ENCODE measurements at places on chromosomes 2 and 18. TPM values are rescaled to one million over a fixed set of nuclear protein-coding genes. Genes with fewer than 3 reads are reported as not detected.

The FBXO41 gene
- total RNA-seq = 0.97 TPM

The ALPI gene
- not detected for total RNA-seq

The CENPO gene
- 9.6 TPM for total RNA-seq

The DSC3 gene
- total RNA-seq = 0.51 TPM

The FMNL2 gene
- 81.4 TPM for total RNA-seq

DNA sequence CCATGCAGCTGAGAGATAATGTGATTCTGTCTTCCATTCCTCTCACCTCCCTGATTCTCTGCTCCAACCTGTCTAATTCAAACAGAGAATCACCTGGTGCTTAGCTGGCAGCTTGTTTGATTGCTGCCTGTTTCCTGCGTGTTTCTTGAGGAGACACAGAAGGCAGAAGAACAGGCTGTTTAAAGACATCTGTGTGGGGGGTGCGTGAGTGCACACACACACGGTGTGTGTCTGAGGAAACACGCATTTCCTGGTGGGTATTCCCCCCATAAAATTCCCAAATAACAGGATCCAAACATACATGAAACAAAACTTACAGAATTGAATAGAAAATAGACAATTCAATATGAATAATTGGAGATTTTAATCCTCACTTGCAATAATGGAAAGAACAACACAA, 29.3 kb upstream of the CRIM1 start:
- DNase-seq = no peak
- no peaks in the 10 kb centered on the region for H3K36me3 ChIP-seq
- H3K4me3 ChIP-seq = no peak overlapping the region
- no peak overlapping the region for H3K27ac ChIP-seq

DNA sequence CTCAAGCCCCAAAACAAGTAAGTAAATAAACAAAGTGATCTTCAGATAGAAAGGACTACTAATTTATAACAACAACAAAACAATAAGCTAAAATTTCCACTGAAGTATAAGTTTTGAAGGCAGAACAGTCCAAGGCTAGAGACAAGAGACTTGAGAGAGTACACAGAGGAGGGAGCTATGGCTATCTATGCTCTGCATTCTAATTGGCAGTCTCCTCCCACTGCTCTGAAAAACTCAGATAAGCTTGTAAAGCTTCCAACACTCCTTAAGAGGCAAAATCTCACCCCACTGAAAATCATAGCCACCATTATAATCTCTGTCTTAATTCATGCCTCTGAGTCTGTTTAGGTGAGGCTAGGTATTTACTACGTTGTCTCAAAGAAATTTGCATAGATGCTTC, 714.6 kb upstream of the LRATD1 start:
- H3K36me3 ChIP-seq = no peaks in the 10 kb centered on the region
- no peak overlapping the region for H3K4me3 ChIP-seq
- H3K4me1 ChIP-seq = no peaks in the 10 kb centered on the region
- DNase-seq = no peak

- peak overlapping the region; percentile 88 for H3K27ac ChIP-seq
- no peaks in the 10 kb centered on the region for H3K27me3 ChIP-seq
- H3K36me3 ChIP-seq = no peaks in the 10 kb centered on the region
- H3K4me3 ChIP-seq = peak overlapping the region; percentile 95
Measured at GRCh38 chr2:162344617-162344950, 652 bp downstream of the GCA start.

DNA sequence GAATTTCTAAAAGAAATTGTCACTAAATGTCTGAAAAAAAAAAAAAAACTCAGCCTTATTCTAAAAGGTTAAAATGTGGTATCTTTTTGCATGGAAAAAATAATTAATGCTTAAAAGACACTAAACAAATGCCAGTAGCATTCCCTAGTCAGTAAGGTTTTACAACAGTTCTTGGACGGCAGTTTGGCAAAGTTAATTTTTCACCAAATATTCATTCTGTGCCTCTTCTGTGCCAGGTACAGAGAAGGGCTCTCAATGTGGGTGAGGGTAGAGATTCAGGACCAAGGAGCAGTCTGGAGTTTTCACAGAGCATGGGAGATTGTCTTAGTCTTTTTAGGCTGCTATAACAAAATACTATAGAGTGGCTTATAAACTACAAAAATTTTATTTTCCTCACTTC, 6.0 kb upstream of the CCDC93 start:
- DNase-seq = no peak
- peaks cover 6% of the 10 kb centered on the region for H3K27me3 ChIP-seq
- H3K27ac ChIP-seq = no peak overlapping the region

GRCh38 chr18:23036660-23037201, 98.6 kb upstream of the CABLES1 start:
- no peak overlapping the region for H3K27ac ChIP-seq
- DNase-seq = no peak
- H3K36me3 ChIP-seq = no peaks in the 10 kb centered on the region
- H3K4me3 ChIP-seq = no peak overlapping the region
- no peaks in the 10 kb centered on the region for H3K27me3 ChIP-seq
- no peaks in the 10 kb centered on the region for H3K4me1 ChIP-seq

GRCh38 chr2:234363011-234363487, 133.8 kb downstream of the ARL4C start:
- no peak for DNase-seq
- no peak overlapping the region for H3K27ac ChIP-seq
- no peaks in the 10 kb centered on the region for H3K27me3 ChIP-seq
- no peak overlapping the region for H3K4me3 ChIP-seq

DNA sequence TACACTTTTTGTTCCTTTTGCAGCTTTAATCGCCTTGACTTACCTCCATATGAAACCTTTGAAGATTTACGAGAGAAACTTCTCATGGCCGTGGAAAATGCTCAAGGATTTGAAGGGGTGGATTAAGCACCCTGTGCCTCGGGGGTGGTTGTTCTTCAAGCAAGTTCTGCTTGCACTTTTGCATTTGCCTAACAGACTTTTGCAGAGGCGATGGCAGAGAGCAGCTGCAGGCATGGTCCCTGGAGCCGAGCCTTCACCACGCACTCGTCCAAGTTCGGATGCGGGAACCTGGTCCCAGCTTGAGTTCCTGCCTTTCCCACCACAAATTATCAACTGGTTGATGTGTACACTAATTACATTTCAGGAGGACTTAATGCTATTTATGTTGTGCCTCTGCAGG, 232.7 kb downstream of the ALPK2 start:
- H3K4me3 ChIP-seq = no peak overlapping the region
- no peak for DNase-seq
- no peak overlapping the region for H3K27ac ChIP-seq
- peaks cover 6% of the 10 kb centered on the region for H3K4me1 ChIP-seq
- no peaks in the 10 kb centered on the region for H3K27me3 ChIP-seq

The ACKR3 gene
- 12.9 TPM for total RNA-seq
